Lower lobe of right lung (tissue), 2 donors: ENCODE measurements at places on chromosomes 2 and 18.

GRCh38 chr2:217512259-217512658 is 490.5 kb downstream of the TNS1 start:
- no peaks in the 10 kb centered on the region for H3K27me3 ChIP-seq
- peaks cover 15% of the 10 kb centered on the region for H3K4me1 ChIP-seq
- DNase-seq = no peak
- H3K4me3 ChIP-seq = no peak overlapping the region

- no peak overlapping the region for H3K4me3 ChIP-seq
- H3K4me1 ChIP-seq = no peaks in the 10 kb centered on the region
- H3K27me3 ChIP-seq = no peaks in the 10 kb centered on the region
- no peaks in the 10 kb centered on the region for H3K36me3 ChIP-seq
- no peak overlapping the region for H3K27ac ChIP-seq
- DNase-seq = no peak
Observed at GRCh38 chr2:221975151-221975550, 323.6 kb downstream of the PAX3 start.

DNA sequence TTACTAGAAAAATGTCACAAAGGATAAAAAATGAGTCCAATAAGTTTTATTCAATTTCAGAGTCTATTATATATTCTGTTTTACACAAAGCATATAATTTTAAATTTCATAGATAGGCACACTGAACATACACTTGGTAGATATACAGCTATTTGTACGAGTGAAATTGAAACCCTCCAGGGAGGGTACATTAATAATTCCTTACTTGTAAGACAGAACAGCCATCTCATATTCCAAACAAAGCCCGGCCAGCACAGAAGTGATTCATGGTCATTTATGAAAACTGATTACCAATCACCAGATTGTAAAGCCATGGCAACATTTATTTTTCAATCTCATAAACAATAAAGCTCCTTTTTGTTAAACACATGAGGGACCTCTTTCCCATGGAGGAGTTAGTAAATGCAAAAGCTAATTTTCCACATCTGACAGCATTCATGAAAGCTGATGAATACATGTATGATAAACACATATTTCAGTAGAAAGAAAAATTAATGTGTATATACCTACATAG is 190.6 kb downstream of the TDRD15 start:
- DNase-seq = no peak
- H3K36me3 ChIP-seq = no peaks in the 10 kb centered on the region
- H3K27me3 ChIP-seq = no peaks in the 10 kb centered on the region
- H3K4me3 ChIP-seq = no peak overlapping the region
- H3K27ac ChIP-seq = no peak overlapping the region

- no peaks in the 10 kb centered on the region for H3K36me3 ChIP-seq
- DNase-seq = no peak
- no peaks in the 10 kb centered on the region for H3K27me3 ChIP-seq
Observed at GRCh38 chr2:220181165-220181564, 553.7 kb downstream of the SLC4A3 start.

DNA sequence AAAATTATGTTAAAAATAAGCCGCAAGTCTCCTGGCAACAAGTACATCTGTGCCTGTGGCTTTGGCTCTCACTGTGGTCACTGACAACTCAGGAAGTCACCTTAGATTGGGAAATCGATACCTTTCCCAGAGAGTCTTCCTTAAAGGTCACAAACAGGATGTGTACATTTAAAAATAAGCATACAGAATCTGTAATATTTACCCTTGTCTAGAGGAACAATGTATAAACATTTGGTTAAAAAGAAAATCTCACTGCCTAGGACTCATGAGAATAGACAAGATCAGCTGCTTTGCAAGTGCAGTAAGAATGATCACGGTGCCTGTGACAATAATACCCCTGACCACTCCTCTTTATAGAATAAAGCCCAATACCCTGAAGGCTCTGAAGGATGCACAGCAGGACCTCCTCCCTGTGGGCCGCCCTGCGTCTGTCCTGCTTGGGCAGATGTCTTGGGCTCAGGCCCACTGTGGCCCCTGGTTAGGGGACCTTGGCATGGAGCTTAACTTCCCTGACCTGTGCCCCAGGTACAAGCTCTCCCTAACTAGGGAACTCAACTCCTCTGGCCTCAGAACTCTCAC is 98.0 kb upstream of the MGAT4A start:
- no peak for DNase-seq
- peaks cover 48% of the 10 kb centered on the region for H3K4me1 ChIP-seq
- no peaks in the 10 kb centered on the region for H3K36me3 ChIP-seq
- no peak overlapping the region for H3K4me3 ChIP-seq
- H3K27ac ChIP-seq = no peak overlapping the region
- H3K27me3 ChIP-seq = no peaks in the 10 kb centered on the region

DNA sequence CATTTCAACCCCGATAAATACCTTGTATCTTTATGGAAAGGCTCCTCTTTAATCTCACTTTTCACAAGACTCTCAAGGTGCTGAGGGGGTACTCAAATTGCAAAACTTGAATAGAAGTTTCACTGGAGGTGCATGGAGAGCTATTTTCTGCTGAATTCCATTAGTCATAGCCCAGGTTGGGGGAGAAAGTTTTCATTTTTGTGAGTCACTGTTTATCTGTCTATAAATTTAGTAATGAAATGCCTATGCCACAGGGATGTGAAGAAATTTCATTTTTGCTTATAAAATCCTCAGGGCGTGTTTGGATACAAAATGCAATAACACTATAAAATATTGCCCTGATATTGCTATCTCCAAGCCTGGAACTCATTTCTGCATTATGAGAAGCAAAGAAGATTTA is 346.3 kb downstream of the LRATD1 start:
- no peak for DNase-seq
- no peak overlapping the region for H3K27ac ChIP-seq
- no peaks in the 10 kb centered on the region for H3K4me1 ChIP-seq
- H3K27me3 ChIP-seq = no peaks in the 10 kb centered on the region
- H3K36me3 ChIP-seq = no peaks in the 10 kb centered on the region

DNA sequence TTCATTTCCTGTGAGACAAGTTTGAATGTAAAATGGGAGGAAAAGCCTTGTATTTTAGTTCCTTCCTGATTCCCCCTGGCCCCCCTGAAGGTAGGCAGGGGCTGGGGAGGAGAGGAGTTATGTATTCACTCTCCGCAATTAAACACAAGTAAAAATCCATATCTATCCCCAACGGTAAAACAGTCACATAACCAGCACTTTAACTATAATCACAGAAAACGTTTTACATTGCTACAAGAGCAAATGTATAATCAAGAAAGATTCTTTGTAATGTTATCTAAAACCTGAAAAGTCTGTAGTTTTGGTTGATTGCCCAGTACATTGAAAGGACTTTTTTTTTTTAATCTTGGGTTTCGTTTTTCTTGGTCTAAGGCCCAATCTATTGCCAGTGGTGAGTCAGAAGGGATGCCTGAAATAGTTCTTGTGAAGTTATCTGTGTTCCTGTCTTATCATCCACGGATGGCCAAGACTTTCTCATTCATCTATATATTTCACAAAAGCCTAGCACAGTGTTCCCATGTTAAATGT is 34.5 kb upstream of the CCNYL1 start:
- H3K4me3 ChIP-seq = no peak overlapping the region
- no peak for DNase-seq
- H3K4me1 ChIP-seq = no peaks in the 10 kb centered on the region
- no peak overlapping the region for H3K27ac ChIP-seq
- no peaks in the 10 kb centered on the region for H3K27me3 ChIP-seq
- no peaks in the 10 kb centered on the region for H3K36me3 ChIP-seq

GRCh38 chr18:66646609-66647008 is 42.7 kb upstream of the CDH19 start:
- H3K27me3 ChIP-seq = no peaks in the 10 kb centered on the region
- no peak for DNase-seq
